ENCODE measurements at places on chromosomes 5 and 9. TPM values are rescaled to one million over a fixed set of nuclear protein-coding genes. Genes with fewer than 3 reads are reported as not detected.

DNA sequence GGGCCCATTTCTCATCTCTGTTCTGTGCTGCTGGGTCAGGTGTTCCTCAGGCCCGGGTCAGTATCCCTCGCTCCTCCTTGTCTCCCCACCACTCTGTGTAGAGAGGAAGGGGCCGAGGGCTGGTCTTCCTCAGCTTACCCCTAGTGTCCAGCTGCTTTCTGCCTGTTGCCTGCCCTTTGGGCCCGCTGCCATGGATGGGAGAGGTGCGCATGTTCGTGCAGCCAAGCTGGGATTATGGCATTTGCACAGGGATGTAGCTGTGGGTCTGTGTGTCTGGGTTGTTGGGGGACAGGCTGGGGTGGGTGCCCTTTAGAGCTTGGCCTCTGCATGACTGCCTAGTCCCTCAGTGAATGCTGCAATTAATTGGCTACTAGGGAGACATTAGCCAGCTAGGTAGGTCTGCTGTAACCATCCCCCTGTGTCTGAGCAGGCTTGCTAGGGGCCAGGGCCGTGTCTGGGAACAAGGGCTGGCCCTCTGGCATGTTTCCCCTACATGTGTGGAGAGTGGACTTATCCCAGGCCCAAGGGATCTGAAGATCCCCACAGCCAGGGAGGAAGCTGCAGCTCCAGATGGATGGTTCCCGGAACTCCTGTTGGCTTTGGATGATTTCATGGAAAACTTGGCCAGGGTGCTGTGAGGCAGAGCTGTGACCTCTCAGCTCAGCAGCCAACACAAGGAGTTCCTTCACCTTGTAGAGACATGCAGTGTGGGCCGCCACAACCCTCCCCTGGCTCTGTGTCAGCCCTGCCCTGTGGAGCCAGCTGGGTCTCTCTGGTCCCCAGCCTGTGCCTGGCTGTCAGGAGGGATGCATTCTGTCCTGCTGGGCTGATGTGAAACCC is 161.9 kb downstream of the MACROH2A1 start:
- DNase-seq, result no peak

UNC13B gene
- 15.5 TPM for total RNA-seq

DNA sequence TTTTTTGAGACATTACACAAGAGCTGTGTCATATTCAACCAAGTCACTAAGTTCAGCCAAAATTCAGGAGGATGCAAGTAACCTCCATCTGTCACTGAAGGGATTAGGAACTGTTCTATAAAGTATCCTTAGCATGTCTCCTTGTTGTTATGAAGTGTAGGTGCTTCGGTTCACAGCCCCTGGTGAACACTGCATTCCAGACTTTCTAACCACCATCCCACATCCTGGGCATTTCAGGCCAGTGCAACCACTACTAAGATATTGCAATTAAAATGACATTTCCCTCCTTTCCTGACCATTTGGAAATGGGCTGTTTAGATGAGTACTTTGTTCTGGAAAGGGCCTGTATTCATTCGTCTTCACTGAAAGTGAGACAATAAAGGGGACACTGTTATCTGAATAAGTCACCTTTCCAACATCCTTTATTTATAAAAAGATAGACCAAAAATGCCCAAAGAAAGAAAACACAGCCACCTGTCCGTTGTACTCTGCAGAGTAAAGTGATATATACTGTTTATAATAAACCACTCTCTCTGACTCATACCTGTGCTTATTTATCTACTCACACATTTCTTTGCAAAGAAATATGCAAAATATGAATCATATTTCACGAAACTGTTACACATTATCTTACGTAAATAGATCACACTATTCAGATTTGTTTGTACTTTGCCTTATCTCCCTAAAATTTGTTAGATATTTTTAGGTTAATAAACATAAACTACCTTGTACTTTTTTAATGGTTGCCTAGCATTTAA is 861.9 kb downstream of the CDH18 start:
- DNase-seq, result no peak

ARL14EPL gene
- total RNA-seq, result under 0.01 TPM

DNA sequence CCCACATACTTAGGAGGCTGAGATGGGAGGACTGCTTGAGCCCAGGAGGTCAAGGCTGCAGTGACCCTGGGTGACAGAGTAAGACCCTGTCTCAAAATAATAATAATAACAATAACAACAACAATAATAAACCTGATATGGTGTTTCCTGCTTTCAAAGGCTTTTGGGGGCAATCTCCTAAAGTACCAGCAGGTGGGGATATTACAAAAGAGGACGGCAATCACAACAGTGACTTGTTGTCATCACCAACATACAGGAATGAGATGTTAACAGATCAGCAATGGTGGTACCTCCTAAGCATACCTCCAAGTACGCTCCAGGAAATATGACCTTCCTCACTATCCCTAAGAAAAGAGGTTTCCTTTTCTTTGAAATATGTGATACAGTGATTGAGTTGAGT is 91.1 kb upstream of the RNF180 start:
- no peak for DNase-seq

OBP2B gene
- total RNA-seq, result not detected

DNA sequence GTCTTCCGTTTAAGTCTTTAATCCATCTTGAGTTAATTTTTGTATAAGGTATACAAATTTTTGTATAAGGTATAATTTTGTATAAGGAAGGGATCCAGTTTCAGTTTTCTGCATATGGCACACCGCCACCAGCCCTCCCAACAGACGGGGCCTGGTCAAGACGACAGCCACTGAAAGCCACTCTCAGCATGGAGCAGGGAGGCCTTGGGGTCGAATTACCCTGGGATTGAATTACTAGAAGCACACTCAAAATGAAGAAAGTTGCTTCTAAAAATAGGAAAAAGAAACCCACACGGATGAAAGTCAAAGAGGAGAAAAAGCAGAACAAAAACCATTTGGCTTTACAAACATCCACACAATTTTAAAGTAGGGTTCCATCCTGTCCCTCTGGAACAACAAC is 586.2 kb upstream of the ADAMTS16 start:
- no peak for DNase-seq

DNA sequence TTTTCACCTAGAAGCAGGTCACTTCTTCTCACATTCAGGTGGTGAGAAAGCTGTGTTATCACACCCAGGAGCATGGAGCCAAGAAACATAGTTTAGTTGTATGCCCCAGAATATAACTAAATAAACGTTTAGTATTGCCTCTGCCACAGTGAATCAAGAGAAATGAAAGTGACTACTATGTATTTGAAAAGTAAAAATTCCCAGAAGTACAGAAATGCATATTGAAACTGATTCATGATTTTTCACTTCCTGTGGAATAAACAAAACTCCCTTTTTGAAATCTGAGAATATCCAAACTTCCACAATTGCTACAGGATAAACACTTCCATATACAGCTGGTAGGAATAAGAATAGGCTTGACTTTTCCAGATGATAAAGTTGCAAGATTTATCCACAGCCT is 15.3 kb upstream of the NINJ1 start:
- no peak for DNase-seq

SLC1A3 gene
- not detected for total RNA-seq
